Stimulated activated CD8-positive, alpha-beta memory T cell treated with anti-CD3 and anti-CD28 coated beads, Interleukin-7, amount 100 ng/mL, for 24 hours (primary cell): ENCODE measurements at places on chromosomes 1 and 21.

DNA sequence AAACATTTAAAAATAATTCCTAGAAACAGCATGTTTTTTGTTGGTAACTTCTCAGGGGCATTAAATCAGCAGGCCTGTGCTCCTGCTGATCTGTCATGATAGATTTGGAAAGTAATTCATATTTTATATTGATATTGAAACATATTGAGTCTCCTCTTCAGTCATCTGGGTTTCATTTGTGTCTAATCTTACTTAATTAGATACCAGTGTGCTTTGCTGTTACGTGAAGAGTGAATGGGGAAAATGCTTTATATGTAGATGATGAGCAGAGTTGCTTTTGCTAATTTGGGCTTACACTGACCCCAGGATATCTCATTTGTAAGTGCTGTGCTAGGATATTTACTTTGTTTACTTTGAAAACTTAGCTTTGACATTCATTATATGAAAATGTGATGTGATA lies 45.9 kb downstream of the CHRM3 start:
- DNase-seq, result no peak

GRCh38 chr1:1596493-1597274 lies 3.3 kb downstream of the FNDC10 start:
- no peak for DNase-seq

DNA sequence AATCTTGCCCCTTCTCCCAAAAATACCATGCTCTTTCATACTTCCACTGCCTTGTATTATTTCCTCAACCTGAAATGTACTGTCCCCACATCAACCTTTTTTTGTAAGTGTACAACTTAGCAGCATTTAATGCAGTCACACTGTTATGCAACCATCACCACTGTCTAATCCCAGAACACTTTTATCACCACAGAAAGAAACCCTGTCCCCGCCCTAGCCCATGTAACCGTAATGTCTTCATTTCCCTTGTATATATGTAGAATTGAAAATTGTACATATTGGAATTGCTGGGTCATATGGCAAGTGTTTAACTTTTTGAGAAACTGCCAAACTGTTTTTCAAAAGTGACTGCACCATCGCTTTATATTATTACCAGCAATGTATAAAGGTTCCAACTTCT lies 37.4 kb downstream of the PTP4A2 start:
- DNase-seq, result no peak

DNA sequence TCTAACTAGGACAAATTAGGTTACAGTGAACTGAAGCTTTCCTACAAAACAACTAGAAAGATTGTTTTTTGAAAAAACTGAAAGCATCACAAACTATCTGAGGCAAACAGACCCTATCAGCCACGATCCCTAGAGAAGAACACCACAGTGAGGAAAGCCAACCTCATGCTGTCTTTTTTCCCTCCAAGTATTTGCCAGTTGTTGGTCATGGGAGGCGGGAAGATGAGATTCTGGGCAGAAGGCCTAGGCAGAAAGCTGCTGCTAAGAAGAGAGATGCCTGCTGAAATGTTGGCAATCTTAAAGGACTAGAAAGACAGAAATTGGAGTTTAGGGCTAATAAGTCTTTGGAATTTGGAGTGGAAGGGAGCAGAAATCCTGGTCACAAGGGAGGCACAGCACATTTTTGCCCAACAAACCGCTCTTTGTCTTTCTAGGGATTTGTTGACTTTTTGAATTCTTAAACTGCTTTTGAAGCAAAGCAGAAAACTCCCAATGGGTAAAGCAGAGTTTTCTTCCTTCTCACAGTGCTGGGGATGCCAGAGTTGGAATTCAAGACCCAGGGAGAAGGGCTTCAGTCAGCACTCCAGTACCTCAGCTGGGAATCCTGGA lies 83.9 kb downstream of the MT1HL1 start:
- DNase-seq, result no peak

GRCh38 chr1:44481701-44482100 lies 76.6 kb downstream of the RNF220 start:
- DNase-seq, result no peak

DNA sequence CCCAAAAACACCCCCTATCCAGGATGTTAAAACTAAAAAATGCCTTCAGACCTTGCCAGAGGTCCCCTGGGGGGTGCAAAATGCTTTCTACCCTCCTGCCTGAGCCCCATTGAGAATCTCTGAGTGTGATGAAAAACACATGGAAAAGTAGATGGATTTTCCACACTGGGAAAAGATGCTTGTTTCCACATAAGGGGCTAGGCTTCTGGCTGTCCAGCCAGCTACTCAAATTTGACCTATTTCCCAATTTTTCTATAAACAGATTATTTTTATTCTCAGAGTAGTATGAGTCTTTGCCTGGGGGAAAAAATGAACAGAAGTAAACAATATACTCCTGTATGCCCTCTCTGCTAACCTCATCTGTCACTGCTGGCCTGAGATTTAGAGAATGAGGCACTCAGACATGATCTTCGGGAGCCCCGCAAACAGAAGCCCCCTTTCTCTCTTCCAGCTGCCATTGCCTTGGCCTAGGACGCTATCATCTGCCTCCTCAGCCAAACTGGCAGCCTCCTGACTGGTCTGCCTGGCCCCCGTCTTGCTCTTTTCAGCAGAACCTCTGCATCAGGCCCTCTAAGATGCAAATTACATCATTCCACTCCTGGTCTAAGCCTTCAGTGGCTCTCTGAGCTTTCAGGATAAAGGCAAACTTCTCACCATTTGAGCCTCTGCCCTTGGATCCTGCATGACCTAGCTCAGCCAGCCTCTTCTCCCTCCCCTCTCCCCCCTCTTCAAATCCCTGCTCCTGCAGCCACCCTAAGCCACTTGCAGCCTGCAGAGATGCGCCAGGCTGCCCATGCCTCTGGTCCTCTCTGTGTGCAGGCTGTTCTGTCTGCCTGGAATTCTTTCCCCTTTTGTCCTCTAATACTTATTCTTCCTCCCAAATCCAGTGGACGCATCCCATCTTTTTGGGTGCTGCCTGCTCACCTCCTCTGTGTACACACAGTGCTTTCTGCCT lies 39.7 kb upstream of the TMEM125 start:
- DNase-seq, result no peak

DNA sequence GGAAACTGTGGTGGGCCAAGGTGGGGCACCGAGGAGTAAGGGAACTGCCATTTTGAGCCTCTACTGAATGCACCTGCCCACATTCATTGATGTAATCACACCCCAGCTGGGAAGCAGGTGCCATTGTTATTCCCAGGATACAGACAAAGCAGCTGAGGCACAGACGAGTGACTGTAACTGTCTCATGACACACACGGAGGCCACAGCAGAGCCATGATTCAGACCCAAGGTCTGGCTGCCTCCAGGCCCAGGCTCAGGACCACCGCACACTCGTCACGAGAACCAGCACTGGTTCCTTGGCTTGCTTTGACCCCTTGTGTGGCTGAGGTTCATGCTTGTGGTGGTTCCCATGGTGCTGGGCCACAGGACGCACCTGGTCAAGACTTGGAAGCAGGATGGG lies 45.6 kb upstream of the CLIC4 start:
- DNase-seq, result no peak

DNA sequence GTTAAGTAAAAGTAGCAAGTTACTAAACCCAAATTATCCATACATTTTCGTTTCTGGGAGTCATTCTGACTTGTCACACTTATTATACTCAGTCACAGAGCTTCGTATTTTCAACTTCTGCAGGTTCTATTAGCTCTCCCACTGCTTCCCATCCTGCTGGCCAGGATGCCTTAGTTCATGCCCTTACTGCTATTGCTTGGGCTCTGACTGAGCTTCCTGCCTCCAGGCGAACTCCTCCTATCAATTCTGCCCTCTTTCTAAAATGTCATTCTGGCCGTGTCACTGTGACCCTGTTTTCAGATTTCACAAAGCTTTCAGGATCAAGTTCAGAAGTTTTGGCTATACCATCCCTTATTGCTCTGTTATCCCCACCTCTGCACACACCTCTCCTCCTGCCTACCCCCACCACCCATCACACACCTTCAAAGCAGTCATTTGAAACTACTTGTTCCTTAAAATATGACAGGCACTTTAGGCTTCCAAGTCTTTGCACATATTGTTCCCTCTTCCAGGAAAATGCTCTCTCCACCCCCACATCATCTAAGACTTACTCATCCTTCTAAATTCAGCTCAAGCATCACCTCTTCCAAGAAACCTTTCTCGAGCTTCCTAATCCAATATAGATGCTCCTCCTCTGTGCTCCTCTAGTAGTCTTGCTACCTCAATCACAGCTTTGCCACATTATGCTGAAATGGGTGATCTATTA lies 278.0 kb downstream of the BRINP2 start:
- DNase-seq, result no peak

- DNase-seq, result no peak
These were observed 61.6 kb downstream of the KIF14 start for GRCh38 chr1:200558866-200559459.

GRCh38 chr1:46969014-46969619 lies 27.8 kb upstream of the CYP4A11 start:
- no peak for DNase-seq

DNA sequence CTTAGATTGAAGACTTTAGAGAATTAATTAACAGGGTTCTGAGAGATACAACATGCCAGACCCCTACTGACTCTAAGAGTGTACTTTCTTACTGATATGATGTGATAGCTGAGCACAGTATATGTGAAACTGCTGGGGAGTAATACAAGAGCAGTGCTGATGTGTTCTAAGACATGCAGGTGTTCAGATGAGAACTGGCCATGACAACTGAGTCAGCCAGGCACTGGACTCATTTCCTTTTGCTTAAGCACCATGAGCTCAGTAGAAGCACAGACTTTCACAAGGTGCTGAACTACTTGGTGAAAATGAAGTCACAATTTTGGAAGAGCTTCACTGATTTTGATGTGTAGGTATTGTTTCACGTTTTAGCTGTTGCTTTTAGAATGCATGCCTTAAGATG lies 15.9 kb upstream of the POGZ start:
- no peak for DNase-seq

- no peak for DNase-seq
These were observed 81.1 kb upstream of the TIAM1 start for GRCh38 chr21:31425138-31425537.

DNA sequence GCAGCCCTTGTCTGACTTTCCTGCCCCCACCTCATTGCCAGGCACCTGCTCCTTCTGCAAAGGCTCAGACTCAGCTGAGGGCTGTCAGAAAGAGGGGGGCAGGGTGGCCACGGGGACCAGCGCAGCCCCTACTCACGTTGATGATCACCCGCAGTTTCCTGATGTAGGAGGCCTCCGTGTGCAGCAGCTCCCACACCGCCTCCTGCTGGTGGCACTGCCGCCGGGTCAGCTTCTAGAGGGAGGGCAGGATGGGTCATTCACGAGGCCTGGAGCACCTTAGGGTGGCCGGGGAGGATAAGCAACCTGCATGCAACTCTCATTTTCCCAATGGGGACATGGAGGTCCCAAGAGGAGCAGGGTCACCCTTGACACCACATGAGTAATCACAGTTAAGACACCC lies 6.4 kb upstream of the TNFRSF25 start:
- no peak for DNase-seq

DNA sequence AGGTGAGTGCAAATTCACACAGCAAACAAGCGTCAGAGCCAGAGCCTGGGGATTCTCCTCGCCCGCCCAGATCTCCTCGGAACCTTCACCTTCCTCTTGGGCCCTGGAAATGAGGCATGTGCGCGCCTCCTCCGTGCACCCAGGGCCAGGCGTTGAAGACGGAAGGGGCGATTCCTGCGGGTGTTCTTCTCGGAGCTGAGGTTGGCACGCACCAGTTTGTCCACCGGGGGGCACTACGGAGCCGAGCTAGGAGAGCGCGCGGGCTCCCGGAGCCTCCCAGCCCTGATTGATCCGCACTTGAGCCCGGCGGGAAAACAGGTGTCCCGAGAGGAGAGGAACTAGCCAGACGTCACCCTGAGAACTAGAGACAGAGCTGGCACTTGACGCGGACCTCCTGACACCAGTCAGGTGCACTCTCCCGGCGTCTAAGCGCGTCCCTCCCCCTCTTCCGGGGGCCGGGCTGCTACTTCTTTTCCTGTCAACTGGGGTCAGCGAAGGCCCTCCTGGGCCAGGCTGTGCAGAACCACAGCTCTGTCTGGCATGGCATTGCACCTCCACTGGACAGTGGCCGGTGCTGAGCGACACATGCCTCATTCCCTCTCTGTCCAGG lies 18.3 kb upstream of the SERINC2 start:
- DNase-seq, result peak; percentile 75

DNA sequence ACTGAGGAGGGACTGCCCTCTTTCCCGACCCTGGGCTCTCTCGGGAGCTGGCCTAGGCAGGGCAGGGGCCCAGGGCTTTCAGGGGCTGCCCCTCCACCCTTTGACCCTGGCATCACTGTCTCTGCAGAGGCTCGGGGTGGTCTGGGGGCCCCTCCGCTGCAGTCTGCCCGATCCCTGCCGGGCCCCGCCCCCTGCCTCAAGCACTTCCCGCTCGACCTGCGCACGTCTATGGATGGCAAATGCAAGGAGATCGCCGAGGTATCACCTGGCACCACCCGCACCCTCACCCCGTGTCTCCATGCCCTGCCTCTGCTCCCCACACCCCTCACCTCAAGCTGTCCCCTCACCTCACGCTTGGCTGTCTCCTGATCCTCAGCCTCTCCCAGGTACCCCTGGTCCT lies 5.5 kb downstream of the AMPD2 start:
- DNase-seq, result no peak

GRCh38 chr1:60129911-60130310 lies 56.3 kb upstream of the C1orf87 start:
- no peak for DNase-seq

DNA sequence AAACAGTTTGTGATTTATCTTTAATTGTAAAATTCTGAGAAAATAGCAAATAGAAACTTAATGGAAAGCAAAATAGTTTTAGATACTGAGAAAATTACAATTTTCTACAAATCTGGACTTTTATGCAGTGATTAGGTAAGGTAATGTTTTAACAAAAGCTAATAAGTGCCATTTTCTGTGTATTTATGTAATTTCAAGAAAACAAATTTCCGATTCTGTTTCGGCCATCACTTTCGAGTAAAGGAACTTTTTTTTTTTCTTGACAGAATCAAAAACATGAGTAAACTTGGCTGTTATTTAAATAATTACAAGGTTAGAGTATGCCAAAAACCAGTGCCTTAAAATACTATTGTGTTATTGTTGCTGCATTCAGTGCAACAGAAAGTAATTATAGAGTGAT lies 280.4 kb upstream of the C1orf105 start:
- DNase-seq, result no peak

GRCh38 chr1:108570128-108570527 lies 10.2 kb downstream of the EEIG2 start:
- DNase-seq, result no peak

GRCh38 chr1:74534241-74534640 lies 21.8 kb upstream of the LRRC53 start:
- no peak for DNase-seq

DNA sequence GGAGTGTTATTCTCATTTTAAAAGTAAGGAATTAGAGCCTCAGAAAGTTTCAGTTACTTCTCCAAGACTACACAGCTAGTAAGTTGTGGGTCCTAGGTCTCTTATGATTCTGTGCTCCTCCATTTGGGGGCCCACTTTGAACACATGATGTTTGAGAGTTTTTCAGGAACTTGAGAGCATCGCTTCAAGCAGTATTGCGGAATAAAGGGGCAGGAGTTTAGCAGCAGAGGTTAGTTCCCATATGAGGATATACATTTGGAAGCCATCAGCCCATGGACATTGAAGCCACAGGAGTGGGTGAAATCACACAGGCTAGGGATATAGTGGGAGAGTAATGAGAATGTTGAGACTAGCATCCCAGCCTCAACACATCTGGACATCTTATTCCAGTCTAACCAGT lies 143.2 kb downstream of the RASAL2 start:
- no peak for DNase-seq
